ENCODE measurements at places on chromosomes 7 and 10. TPM values are rescaled to one million over a fixed set of nuclear protein-coding genes. Genes with fewer than 3 reads are reported as not detected.
A peak's percentile ranks its signal among the peaks of the same experiment; 100 is the strongest.

- no peak for DNase-seq
Observed at GRCh38 chr10:18760836-18761235, 101.6 kb downstream of the ARL5B start.

DNA sequence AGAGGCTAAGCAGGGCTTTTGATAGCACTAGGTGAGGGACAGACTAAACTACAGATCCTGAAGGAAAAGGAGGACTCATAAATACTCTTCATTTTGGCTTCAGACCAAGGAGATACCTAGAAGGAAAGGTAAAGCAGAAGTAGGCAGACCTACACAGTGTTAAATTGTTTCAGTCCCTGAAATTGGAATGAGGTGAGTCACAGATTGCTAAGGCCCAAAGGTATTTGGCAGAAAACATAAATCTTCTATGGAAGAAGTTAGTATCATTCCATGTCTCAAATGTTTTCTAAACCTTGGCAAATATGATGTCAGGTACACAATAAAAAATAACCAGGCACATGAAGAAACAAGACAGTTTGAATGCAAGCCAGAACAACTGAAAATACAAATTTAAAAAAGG is 30.0 kb downstream of the MTERF1 start:
- peak; percentile 10 for DNase-seq

DNA sequence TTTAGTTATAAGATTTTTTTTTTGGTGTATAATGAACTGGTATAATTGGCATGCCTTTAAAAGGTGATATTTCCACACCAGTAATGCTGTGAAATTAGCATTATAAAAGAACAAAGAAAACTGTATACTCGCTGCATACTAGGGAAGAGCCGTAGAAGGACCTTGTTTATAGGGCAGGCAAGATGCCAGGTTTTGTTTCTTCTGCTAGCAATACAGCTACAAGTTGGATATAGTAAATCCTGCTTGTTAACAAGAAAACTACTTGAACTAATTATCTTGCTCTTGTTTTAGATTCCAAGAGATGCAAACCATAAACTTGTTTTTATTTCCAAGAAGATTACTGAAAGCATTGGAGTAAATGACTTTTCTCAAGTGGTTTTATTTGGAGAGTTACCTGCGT is 1.9 kb downstream of the DNAH11 start:
- DNase-seq = peak; percentile 22

- DNase-seq = peak; percentile 29
Observed at GRCh38 chr7:132078891-132079735, 497.2 kb downstream of the PLXNA4 start.

DNA sequence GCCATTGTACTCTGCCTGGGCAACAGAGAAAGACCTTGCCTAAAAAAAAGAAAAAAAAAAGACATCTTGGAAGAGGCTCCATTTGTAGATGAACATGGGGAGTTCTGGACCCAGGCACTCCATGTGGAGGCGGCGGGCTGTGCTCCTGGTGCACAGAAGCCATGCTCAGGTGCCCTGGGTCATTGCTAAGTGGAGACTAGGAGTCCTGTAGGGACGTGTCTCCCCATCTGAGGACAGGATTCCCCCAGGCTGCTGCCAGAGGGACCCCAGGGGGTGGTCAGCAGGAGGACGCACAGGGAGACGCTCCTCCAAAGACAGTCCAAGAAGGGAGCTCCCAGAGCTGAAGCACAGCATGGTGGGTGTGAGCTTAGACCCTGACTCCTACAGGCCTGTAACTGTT is 34.3 kb downstream of the SBDS start:
- DNase-seq = no peak

DNA sequence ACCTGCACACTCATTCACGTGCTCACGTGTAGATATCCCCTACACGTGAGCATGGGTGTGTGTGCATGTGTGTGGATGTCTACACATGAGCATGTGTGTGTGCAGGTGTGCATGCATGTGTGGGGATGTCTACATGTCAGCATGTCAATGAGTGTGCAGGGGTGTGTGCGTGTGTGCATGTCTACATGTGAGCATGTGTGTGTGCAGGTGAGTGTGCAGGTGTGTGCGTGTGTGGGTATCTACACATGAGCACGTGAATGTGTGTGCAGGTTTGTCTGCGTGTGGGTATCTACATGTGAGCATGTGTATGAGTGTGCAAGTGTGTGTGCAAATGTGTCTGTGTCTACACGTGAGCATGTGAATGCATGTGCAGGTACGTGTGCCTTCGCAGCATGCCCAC is 274.8 kb downstream of the PTPRN2 start:
- no peak for DNase-seq

- no peak for DNase-seq
Observed at GRCh38 chr10:102654969-102655368, 10.7 kb downstream of the TRIM8 start.

GRCh38 chr7:109893231-109893630 is 1197.7 kb upstream of the LRRN3 start:
- peak; percentile 11 for DNase-seq

The SPDYE6 gene
- total RNA-seq = not detected

The CNPY1 gene
- not detected for total RNA-seq

The CFAP46 gene
- total RNA-seq = under 0.01 TPM

The AFAP1L2 gene
- 7.3 TPM for total RNA-seq

The CALCR gene
- under 0.01 TPM for total RNA-seq

The ACTA2 gene
- 2,598 TPM for total RNA-seq

The MYL10 gene
- not detected for total RNA-seq

The ATOH7 gene
- under 0.01 TPM for total RNA-seq

Data from fibroblast of villous mesenchyme (primary cell).